ENCODE measurements at places on chromosomes 4 and X.

- no peak for DNase-seq
Observed at GRCh38 chrX:9573282-9574106, 108.6 kb downstream of the TBL1X start.

DNA sequence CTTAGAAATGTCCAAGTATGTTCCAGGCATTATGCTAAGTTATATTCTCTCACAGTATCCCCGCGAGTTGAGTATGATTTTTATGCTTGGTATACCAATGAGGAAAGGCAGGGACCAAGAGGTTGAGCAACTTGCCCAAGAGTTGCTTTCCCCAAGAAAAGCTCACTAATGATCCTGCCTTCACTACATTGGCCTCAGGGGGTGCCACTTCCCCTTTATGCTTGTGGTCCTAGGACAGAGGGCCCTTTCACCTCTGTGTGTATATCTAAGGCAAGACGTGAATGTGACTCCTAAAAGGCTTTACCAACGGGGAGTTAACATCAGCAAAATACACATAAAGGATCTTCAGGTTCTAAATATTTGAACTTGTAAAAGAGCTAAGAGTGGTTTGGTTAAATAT is 164.4 kb upstream of the CPEB2 start:
- DNase-seq = peak; percentile 13

- peak; percentile 92 for DNase-seq
Observed at GRCh38 chr4:133148690-133149363, at the start of gene PCDH10. Gene PCDH10 (plus strand): TSS chr4:133149294. CDS start chr4:133150141, 847 bp downstream.

DNA sequence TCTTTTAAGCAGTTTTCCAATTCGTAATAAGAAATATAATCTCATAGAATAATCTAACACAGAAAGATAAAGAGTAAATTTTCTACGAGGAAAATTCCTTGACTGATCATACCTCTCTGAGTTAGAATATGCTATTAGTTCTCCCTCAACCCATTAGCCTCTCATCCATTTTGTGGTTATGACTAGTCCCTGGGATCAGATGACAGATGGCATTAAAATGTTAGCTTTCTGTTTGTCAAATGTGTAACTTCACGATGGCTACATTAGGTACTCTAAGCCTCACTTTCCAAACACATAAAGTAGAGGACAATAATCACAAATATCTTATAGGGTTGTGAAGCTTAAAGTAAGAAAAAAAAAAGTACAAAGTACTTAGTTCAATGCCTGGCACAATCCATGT is 112.2 kb downstream of the ZAR1 start:
- peak; percentile 89 for DNase-seq

GRCh38 chr4:158724637-158725036 is 1.4 kb upstream of the PPID start:
- DNase-seq = no peak

DNA sequence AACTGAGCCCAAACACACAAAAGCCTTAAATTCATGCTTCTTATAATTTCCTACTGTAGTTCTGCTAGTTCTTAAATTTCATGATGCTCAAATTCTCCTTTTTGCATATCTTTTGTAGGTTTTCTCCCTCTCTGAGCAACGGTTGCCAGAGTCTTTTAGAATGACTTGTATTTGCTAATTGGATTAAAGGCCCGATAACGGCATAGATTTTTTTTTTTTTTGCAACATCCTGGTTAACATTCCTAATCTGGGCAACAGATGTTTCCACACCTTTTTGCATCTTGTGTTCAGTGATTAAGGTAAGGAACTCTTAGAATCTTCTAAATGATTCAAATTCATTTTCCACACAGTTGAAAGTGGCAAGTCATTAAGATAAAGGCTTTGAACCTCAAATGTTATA is 66.3 kb upstream of the ADGRG2 start:
- no peak for DNase-seq

DNA sequence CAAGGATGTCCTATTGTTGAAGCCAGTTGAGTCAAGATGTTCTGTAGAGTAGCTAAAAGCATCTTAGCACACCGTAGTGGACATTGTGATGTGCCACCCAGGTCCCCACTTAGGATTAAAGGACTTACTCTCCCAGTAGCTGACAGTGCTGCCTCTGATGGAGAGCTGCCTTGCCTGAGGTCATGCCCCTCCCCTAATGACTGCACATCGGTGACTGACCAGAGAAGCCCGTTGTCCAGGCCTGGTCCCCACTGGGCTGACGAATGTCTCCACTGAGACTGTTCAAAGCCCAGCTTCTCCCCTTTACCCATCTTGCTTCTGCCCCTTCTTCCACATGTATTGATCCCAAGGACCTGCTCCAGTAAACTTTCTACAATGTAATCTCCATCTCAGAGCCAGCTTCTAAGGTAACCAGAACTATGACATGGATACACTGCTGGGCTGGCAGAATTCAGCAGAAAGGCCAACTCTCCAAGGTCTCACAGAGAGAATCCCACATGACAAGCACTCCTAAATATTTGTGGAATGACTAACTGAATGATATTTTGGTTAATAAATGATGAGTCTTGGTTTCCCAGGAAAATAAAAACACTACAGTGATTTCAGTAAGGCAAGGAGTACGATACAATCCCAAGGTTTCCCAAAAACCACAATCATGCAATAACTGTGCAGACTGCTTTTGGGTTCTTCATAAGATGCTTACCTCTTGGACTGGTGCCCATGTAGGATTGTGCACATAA is 82.4 kb upstream of the TMEM150C start:
- peak; percentile 60 for DNase-seq

DNA sequence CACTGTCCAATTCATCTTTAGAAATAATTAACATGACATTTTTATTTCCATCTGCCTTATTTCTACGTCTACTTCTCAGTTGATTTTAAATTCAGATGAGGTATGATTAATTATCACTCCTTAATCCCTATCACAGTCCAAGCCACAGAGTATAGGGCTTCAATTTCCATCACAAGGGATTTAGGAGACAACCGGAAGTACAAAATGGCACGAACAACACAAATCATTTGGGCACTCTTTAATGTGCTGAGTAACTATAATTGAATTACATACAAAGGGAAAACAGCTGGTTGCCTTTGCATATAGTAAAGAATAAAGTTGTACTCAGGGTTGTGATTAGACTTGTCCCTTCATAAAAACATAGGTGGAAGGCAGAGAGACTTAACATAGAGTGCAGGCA is 290.4 kb upstream of the MAGEB16 start:
- DNase-seq = no peak

GRCh38 chrX:42531441-42531840 is 246.5 kb downstream of the PPP1R2C start:
- DNase-seq = no peak

GRCh38 chrX:82748906-82749505 is 759.1 kb upstream of the POU3F4 start:
- no peak for DNase-seq

- DNase-seq = no peak
Observed at GRCh38 chrX:132277953-132278614, 58.8 kb upstream of the RAP2C start.

- DNase-seq = no peak
Observed at GRCh38 chrX:9857575-9858474, 71.6 kb downstream of the SHROOM2 start.

GRCh38 chrX:12779534-12779933 is 11.7 kb upstream of the PRPS2 start:
- no peak for DNase-seq

Data from ELR (cell line).